ENCODE measurements at places on chromosomes 7 and 10.

- DNase-seq, result no peak
Observed at GRCh38 chr7:35565927-35566326, 129.0 kb downstream of the HERPUD2 start.

- DNase-seq, result no peak
Observed at GRCh38 chr10:7424315-7424714, 13.5 kb upstream of the SFMBT2 start.

DNA sequence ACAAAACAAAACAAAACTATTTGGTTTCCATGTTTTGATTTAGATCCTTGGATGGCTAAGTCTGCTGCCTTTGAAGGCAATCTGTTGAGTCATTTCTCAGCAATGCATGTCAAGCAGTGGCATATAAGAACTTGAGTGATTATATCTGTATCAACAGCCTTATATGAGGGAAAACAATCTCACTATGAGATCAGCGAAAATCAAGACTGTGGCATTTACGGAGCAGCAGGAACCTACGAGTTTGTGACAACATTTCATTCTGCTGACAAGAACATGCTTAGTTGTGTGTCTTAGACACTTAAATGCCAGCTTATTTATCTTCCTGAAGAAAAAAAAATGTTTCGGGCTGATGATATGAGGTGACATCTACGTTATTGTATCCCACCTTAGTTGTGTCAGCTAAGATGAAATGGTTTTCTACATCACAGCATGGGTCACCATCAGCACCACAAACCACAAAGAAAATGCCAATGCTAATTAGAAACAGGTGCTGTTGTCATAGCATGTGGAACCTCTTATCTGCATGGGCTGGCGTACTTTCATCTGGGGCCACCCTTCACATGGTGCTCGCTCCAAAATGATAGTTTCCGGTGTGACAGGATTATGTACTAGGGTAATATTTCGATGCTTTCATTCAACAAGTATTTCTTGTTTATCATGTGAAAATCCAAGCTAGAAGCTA lies 1085.5 kb downstream of the SORCS1 start:
- DNase-seq, result no peak

DNA sequence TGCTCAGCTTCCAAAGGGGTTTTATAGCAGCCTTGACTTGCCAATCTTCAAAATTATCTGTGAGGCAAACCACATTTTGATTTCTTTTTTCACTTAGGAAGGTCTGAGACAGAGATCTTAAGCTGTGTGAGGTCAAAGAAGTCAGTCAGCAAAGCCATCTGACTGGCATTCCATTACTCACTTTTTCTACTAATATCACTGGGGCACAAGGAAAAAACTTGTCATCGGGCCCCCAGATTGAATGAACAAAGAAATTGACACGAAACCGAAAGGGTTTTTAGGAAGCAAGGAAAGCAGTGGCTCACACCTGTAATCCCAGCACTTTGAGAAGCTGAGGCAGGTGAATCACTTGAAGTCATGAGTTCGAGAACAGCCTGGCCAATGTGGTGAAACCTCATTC lies 78.5 kb upstream of the FRMD4A start:
- DNase-seq, result no peak

DNA sequence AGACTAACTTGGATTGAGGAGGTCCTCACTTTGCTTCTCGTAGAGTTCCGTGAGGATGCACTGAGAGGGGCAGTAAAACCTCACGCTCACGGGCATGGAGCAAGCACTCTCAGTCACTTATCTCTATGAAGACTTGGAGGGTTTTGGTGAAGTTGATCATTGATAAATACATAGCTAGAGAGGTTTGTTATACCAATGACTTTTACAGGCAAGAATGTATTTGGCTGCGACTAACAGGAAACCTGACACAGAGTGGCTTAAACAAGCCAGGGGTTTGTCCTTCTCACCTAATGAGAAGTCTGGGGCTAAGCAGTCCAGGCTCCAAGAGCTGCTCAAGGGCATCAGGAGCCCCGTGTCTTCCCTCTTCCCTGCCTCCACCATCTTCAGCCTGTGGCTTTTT lies 6.1 kb downstream of the BICC1 start:
- DNase-seq, result no peak

- DNase-seq, result no peak
Observed at GRCh38 chr10:97532935-97533671, 34.4 kb downstream of the UBTD1 start.

- DNase-seq, result no peak
Observed at GRCh38 chr10:52977581-52977980, 205.0 kb upstream of the MBL2 start.

- DNase-seq, result no peak
Observed at GRCh38 chr10:67836488-67836887, 1.5 kb downstream of the DNAJC12 start.

DNA sequence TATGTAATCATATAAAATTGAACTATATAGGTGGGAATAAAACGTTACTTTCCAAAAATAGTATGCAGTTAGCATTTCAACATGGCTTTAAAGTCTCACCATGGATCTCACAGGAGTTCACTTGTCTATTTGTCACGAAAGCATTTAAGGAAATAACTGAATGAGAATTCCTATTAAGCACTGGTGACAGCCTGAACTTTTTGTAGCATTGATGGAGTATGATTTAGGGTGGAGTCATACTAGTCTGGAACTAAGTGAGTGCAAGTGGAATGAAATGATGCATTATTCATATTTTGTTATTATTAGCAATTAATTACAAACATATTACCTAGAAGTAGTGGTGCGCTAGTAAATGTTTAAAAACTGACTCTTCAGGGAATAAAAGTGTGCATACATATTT lies 26.0 kb upstream of the HIBADH start:
- DNase-seq, result no peak

DNA sequence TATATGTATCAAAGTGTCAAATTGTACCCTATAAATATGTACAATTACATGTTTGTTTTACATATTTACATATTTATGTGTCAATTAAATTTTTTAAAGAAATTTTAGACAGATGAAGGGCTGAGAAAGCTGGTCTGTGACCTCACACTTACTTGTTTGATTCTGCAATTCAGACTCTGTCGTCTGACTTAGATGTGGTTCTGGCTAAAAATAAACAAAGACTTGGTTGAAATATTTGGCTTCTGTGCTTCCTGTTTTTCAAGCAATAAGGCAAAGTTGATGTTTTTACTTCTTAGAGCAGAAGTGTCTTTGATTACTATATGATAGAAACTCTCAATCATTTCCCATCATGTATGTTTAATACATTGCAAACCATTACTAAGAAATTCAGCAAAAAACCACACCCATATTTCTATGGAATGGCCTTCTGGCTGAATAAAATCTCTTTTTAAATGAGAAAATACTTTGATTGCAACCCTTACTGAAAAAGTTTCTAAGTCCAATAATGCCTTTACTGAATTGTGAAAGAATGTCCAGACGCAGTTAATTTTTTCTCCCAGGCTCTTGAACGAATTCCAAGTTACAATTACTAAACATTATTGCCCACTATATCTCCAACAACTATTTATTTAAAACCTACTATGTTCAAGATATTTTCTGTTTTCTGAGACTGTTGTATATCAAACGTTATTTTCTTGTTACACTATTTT lies 59.5 kb upstream of the PRKG1 start:
- no peak for DNase-seq

GRCh38 chr10:131272897-131273451 lies 38.5 kb downstream of the TCERG1L start:
- no peak for DNase-seq

GRCh38 chr7:37493810-37494209 lies 45.1 kb upstream of the ELMO1 start:
- DNase-seq, result no peak

DNA sequence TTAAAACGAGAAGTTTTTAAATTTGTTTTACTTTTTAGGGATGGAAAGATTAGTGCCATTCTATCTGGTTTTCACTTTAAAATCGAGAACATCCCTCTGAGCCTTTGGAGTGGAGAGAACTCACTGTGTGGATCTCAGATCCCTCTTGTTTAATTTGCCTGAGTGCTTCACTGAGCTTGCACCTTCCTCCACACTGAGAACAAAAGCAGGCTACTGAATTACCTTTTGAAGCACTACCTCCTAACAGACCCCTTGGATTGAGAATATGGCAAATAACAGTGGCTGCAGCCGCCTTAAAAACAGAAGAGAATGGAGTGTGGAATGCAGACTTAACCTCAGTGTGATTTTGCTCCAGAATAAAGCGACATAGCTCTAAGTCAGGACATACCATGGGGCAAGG lies 204.7 kb downstream of the CNTNAP2 start:
- DNase-seq, result no peak

- no peak for DNase-seq
Observed at GRCh38 chr7:41579961-41580935, 122.6 kb downstream of the INHBA start.

- no peak for DNase-seq
Observed at GRCh38 chr10:8088504-8088903, 34.0 kb downstream of the GATA3 start.

DNA sequence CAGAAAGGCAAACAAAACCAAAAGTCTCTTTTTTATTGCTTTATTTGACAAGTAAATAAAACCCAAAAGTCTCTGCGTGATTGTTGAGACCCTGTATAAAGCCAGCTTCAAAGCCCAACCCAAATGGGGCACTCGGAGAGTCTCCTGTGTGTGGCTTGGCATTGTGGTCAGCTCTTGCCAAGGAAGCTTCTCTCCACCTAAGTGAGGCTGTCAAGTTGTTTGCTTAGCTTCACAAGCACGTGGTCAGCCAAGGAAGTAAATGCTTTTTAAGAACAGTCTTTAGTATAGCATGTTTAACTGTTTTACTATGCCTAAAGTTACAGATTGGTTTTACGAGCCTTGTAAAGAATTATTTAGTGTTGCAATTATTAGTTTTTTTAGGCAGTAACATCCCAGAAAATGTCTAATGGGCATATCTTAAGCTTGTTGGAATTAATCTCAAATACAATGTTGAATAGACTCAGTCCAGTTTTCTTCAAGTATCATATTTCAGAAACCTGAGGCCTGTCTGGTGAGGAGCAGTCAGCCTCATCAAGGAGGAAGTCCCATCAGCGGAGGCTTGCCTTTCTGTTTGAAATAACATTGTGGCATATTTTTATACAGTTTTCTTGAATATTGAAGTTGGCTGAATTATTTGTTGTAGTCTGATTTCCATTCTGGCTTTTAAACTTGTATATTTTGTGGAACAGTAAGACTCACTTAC lies 144.3 kb downstream of the ANKRD30A start:
- no peak for DNase-seq

DNA sequence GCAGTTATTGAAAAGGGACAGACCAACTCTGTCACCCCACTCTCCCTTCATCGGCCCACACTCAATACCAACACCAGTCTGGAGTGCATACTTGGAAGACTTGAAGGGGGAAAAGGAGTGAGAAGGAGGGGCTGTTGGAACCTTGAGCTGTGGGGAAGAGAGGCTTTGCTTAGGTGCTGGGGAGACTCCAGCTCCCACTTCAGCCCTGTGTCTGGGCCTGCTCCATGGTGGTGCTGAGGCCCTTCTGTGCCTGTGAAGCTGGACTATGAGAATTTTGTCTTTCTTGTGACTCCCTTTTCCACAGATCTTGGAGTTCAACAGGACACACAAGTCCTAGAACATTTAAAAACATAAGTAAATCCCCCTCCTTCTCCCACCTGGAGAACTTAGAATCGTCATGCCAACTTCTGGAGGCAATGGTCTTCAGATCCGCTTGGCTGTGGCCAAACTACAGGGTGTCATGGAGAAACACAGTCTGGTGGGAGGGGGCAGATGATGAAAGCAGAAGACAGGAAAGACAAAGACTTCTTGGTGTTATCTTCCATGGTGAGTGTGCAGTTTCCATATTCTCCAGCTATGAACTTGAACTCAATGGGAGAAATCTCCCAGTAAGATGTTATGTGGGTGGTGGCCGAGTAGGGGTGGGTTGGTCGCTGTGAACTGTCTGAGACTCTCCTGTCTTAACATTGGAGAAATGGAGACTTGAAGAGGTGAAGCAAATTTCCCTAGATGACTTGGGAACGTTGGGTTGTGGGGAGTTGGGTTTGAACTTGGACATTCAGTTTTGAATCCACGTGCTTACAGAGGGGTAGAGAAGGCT lies 18.4 kb upstream of the GIMAP8 start:
- no peak for DNase-seq

DNA sequence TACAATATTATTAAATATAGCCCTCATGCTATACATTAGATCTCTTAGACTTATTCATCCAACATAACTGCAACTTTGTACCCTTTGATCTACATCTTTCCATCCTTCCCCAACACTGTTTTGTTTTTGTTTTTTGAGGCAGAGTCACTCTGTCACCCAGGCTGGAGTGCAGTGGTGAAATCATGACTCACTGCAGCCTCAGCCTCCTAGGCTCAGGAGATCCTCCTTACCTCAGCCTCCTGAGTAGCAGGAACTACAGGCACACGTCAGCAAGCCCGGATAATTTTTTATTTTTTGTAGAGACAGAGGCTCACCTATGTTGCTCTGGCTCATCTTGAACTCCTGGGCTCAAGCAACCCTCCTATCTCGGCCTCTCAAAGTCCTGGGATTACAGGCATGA lies 53.3 kb downstream of the NT5C2 start:
- no peak for DNase-seq

DNA sequence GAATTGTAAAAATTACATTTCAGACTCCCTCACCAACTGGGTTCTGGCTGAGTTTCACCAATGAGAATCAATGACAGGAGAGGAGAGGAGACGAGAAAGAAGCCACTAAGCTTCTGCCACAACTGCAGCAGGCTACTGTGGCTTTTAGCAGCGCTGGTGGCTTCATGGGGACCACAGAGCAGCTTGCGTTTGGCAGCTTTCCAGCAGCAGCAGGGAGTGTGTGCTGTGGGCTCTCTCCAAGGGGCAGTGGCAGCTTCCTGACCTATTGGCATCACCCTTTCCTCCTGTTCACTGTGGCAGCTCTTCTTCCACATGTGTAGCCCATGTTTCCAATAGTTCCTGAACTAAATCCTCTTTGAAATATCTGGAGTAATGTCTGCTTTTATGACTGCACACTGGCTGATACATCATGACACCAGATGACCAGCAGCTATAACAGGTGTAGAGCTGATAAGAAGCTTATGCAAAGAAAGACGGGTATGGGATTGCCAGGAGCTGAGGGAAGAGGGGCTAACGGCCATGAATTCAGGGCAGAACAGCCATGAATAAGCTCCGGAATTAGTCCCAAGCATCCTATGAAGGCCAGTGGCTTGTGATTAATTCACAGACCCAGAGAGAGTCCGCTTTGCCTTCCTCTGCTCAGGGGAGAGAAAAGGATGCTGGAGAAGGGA lies 46.8 kb downstream of the KCNH2 start:
- DNase-seq, result no peak

DNA sequence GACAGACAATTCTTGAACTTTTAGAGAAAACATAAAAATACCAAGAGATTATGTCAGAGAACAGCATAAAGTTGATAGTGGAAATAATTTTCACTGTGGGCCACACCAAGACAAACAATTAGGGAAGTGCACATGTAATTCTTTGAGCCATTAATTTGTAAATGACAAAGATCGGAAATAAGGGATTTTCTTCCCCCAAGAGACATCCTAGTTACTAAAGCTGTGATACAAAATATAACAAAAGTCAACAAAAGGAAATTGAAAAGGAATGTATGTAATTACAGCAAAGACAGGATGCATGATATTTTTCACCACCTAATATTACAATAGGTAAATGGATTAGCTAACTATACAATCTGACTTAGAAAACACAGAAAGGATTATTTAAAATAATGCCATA lies 12.4 kb upstream of the LRRC72 start:
- DNase-seq, result no peak

- DNase-seq, result no peak
Observed at GRCh38 chr10:52780391-52781155, 8.0 kb upstream of the MBL2 start.

Measured in memory B cell (primary cell).